ENCODE measurements at places on chromosomes 4 and X. TPM values are rescaled to one million over a fixed set of nuclear protein-coding genes. Genes with fewer than 3 reads are reported as not detected.

Gene HS3ST1
- 0.03 TPM for total RNA-seq

Gene TKTL1
- not detected for total RNA-seq

Gene IL2RG
- total RNA-seq, result 276 TPM

Gene RIPPLY1
- total RNA-seq, result not detected

Gene SATL1
- not detected for total RNA-seq

Gene ADGRG2
- not detected for total RNA-seq

Gene PPP2R2C
- total RNA-seq, result not detected

Gene C4orf51
- not detected for total RNA-seq

Gene PALLD
- 2.4 TPM for total RNA-seq

Gene HSFX3
- not detected for total RNA-seq

Gene ITGB1BP2
- total RNA-seq, result 3.0 TPM

Gene SSX4B
- total RNA-seq, result not detected

Gene SMIM10L2A
- total RNA-seq, result 0.66 TPM

Gene CXCL3
- not detected for total RNA-seq

Gene TCEAL4
- total RNA-seq, result 14.7 TPM

Gene PTCHD1
- not detected for total RNA-seq

Gene DCAF8L2
- total RNA-seq, result not detected

Gene CWH43
- total RNA-seq, result not detected

All from activated T-cell treated with anti-CD3 and anti-CD28 coated beads, Interleukin-2, amount 50 U/mL, for 4 hours (primary cell).